WTC11 (cell line): ENCODE measurements at places on chromosomes 5 and 9.

GRCh38 chr5:54552446-54552845 lies 34.9 kb downstream of the SNX18 start:
- DNase-seq, result no peak

- DNase-seq, result no peak
Observed at GRCh38 chr5:122586351-122586750, 188.5 kb upstream of the SNX2 start.

GRCh38 chr5:133389066-133389590 lies 223.2 kb downstream of the FSTL4 start:
- no peak for DNase-seq

- no peak for DNase-seq
Observed at GRCh38 chr9:17837965-17838364, 259.1 kb downstream of the SH3GL2 start.

DNA sequence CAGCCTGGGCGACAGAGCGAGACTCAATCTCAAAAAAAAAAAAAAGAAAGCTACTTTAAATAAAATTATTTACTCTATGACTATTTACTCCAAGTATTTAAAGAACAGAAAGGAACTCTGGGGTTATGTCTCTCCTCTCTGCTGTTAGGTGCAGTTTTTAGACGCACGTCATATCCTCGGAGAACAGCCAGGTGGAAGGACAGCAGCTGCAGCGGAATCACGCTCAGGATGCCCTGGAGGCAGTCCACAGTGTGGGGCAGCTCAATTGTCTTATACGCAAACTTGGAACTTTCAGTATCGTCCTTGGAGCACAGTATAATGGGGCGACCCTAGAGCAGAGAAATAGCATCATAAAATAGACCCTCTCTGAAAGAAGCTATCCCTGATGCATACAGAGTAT lies 10.4 kb upstream of the MAPK9 start:
- no peak for DNase-seq

- DNase-seq, result no peak
Observed at GRCh38 chr5:2047341-2047927, 164.7 kb upstream of the IRX4 start.

GRCh38 chr9:114580609-114581193 lies 6.9 kb upstream of the ATP6V1G1 start:
- no peak for DNase-seq

DNA sequence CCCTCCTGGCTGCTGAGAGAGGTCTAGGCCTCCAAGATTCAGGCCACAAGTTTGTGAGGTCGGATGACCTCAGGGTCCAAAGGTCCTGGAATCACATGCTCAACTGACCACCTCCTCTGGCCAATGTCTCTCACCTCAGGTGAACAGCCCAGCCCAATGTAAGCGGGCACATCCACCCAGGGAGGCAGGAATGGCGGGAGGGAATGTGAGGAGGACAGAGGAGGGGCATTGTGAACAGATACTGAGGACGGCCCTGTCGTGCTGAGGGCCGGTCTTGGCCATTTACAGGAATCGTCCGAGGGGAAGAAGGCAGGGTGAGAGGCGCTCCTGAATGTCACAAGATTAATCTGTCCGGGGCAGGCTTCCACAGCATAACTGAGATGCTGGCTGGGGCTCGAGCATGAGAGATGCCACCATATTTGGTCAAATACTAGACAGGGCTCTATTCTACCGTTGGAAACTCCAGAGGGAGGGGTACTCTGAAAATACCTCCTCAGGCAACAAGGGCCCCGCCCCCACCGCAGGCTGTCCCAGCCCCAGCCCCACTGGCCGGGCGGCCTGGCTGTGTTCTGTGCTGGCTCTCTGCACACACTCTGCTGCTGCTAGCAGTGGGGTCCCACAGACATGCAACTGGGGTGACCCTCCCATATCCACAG lies 1.5 kb upstream of the IL17B start:
- DNase-seq, result no peak

DNA sequence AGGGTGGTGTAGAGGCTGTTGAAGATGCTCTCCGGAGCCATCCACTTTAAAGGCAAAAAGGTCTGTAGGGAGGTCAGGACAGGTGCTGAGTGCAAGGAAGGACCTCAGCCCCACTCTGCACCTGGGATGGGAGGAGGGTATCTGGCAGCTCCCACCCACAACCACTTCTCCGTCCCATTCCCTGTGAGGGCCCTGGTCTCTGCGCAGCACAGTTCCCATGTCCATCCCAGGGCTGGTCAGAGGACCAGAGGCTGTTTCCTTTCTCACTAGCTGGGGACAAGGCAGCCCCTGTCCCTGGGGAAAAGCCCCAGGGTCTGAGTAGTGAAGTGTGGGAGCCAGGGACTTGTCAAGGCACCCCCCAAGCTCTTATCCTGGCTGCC lies 33.7 kb upstream of the CSF1R start:
- no peak for DNase-seq

DNA sequence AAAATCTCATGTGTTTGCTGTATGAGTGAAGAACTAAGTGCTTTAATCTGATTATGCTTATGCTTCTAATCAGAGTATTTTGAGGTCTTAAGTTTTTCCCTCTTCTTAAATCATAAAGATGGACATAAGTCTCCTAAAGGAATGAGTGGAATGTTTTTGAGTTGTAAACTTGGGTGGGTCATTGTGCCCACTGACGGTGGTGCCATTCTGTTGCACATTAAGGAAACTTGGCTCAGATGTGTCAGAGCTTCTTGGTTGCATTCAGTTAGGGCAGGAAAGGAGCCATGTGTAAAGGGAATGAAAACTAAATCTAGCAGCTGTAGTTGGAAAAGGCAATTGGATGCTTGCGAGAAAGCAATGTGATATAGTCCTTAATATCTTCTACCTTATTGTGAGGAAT lies 256.6 kb downstream of the FANCC start:
- DNase-seq, result no peak

DNA sequence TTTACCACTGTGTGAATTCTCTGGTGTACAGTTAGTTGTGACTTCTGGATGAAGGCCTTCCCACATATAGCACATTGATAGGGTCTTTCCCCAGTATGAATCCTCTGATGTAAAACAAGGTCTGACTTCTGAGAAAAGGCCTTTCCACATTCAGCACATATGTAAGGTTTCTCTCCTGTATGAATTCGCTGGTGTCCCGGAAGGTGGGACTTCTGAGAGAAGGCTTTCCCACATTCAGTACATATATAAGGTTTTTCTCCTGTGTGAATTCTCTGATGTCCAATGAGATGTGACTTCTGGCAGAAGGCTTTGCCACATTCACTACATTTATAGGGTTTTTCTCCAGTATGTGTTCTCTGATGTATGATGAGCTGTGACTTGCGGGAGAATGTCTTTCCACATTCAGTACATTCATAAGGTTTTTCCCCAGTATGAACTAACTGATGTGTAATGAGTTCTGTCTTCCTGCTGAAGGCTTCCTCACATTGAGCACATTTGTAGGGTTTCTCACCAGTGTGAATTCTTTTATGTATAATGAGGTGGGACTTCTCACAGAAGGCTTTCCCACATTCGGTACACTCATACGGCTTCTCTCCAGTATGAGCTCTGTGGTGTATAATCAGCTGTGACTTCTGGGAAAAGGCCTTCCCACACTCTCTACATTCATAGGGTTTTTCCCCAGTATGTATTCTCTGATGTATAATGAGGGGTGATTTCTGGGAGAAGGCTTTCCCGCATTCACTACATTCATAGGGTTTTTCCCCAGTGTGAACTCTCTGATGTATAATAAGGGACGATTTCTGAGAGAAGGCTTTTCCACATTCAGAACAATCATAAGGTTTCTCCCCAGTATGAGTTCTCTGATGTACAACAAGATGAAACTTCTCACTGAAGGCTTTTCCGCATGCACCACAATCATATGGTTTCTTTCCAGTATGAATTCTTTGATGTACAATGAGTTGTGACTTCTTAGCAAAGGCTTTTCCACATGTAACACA lies 9.1 kb downstream of the ZNF300 start:
- DNase-seq, result no peak

- no peak for DNase-seq
Observed at GRCh38 chr5:2113348-2114131, 230.8 kb upstream of the IRX4 start.

GRCh38 chr5:141508798-141509611 lies 20.1 kb downstream of the PCDHGC5 start:
- DNase-seq, result peak; percentile 72

GRCh38 chr9:135923508-135923907 lies 16.2 kb upstream of the CAMSAP1 start:
- DNase-seq, result no peak

GRCh38 chr5:131496400-131496713 lies 138.7 kb downstream of the RAPGEF6 start:
- no peak for DNase-seq

DNA sequence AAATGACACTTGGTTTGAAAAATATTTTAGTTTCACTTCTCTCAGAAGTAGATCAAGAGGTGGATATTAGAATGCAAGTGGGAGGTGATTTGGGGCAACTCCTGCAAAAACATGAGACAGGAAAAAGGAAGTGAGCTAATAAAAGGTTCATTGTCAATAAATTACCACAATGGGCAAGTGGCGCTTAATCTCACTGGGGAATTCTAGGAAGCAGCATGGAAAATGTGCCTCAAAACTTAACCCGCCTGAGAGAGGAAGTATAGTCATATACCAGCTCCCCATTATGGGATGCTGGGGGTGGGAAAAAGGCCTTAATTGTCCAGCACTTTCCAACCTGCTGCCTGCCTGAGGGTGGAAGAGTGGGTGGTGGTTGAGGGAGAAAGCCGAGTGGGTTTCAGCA lies 204.1 kb downstream of the ELAVL2 start:
- no peak for DNase-seq

- no peak for DNase-seq
Observed at GRCh38 chr5:72612810-72613209, 105.6 kb upstream of the ZNF366 start.

DNA sequence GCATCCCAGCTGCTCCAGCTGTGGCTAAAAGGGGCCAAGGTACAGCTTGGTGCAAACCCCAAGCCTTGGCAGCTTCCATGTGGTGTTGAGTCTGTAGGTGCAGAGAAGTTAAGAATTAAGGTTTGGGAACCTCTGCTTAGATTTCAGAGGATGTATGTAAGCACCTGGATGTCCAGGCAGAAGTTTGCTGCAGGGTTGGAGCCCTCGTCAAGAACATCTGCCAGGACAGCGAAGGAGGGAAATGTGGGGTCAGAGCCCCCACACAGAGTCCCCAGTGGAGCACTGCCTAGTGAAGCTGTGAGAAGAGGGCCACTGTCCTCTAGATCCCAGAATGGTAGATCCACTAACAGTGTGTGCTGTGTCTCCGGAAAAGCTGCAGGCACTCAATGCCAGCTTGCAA lies 236.2 kb upstream of the ADRA1B start:
- DNase-seq, result no peak

GRCh38 chr9:111622626-111623025 lies 8.5 kb upstream of the DNAJC25 start:
- no peak for DNase-seq

- DNase-seq, result no peak
Observed at GRCh38 chr9:121268598-121268850, 562 bp downstream of the GSN start.

- no peak for DNase-seq
Observed at GRCh38 chr9:792331-793260, 48.9 kb upstream of the DMRT1 start.

DNA sequence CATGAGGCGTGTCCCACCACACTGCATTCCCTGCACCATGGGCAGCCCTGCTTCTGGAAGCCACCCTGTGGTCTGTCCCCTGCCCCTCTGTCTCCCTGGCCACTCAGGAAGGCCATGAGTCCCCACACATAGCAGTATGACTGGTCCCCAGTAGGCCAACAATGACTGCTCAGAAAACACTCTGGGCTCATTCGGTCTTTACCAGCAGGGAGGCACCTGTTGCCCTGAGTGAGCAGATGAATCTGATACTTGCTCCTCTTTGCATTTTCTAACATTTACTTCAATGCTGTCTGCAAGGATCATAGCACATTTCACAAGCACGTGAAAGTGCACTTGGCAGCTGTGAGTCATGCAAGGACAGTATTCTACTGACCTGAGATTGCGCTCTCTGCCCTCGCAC lies 365.4 kb upstream of the IRX1 start:
- no peak for DNase-seq

DNA sequence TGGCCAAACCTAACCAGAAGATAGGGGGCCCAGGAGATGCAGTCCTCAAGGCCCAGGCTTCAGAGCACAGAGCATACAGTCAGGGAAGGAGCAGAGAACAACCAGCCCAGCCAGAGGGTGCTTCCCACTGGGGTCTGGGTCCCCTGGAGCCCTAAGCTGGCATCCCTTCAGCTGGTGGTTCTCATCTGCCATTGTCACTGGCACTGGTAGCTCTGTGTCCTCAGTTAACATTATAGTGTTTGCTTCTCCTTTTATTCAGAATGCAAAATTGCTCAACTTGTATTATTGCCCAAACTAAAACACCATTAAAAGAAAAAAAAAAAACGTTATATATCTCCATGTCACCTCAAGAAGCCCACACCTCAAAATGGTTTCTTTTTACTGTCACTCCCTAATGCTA lies 219.2 kb downstream of the ENC1 start:
- no peak for DNase-seq

GRCh38 chr5:140213370-140213983 lies 38.5 kb downstream of the CYSTM1 start:
- DNase-seq, result no peak

GRCh38 chr9:129225815-129226214 lies 47.8 kb upstream of the IER5L start:
- peak; percentile 72 for DNase-seq

DNA sequence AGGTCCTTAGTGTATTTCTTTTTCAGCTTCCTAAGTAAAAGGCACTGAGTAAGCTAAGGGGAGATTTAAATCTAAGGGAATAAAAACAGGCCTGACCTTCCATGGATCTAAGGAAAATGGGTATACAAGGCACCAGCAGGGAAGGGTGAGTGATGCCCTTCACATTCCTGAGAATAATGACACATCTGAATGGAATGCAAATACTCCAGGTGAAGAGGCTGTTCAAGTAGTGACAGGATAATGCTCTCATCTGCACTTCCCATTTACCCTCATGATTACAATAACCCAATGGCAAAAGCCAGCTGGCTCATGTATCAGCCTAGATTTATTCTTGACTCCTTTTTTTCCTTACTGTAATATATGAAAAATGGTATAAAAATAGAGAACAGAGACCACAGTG lies 216.2 kb upstream of the ACTBL2 start:
- DNase-seq, result no peak

DNA sequence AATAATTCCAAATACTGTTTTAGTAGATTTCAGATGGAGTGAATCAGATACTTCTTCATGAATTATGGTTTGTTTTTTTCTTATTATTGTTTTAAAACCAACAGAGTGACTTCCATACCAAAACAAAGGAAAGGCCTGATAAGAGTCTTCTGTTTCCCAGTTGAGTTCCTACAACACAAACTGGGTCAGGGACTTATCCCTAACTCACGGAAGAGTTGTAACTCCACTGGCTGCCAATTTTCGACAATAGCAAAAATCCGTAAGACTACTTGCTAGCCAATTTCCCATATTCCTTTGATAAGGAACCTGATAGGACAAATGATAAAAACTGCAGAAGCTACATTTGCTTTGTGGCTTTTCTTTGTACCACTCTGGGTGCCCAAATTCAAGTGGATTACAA lies 219.2 kb downstream of the AP3B1 start:
- no peak for DNase-seq
